Cortex of kidney (tissue), 1 donor: ENCODE measurements at places on chromosomes 12 and 14.

DNA sequence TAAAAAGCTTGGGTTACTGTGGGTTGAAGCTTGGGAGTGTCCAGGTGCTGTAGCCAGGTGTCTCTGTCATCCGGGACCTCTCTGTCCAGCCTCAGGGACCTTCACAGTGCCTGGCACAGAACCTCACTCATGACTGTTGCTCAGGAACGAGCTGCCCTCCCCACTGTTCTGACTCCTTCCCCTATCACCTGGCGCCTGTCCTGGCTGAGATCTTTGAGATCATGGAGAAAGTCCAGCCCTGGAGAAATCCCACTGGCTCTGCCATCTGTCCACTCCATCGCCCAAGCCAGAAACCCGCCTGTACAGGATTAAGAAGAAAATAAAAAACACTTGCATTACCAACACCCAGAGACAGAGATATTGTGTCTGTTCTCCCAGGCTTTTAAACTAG is 53.5 kb downstream of the DGLUCY start:
- no peak for DNase-seq

- DNase-seq: no peak
Observed at GRCh38 chr12:90888316-90888715, 66.7 kb downstream of the CCER1 start.

- no peak for DNase-seq
Observed at GRCh38 chr12:112153181-112153892, 28.0 kb downstream of the TRAFD1 start.

GRCh38 chr14:75522224-75522982 is at the start of gene BATF:
TSS of gene BATF (plus strand) at chr14:75522469. CDS start at chr14:75522683, 214 bp downstream.
- no peak for DNase-seq

DNA sequence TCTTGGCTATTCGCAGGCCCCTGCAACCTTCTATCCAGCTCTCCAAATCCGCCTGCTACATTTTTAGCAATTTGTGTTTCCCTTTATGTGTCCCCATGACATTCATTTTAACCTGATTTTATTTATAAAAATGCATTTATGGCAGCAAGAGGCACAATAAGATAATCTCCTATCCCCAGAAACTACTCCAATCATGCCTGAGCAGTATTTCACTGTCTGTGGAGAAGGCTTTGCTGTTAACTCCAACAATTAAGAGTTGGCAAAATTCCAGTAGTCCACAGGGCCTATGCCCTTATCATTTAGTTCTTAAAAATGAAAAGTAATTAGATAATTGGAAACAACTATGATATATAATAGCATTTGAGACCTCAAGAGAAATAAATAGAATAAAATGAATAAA is 462.4 kb downstream of the TRHDE start:
- DNase-seq: no peak

DNA sequence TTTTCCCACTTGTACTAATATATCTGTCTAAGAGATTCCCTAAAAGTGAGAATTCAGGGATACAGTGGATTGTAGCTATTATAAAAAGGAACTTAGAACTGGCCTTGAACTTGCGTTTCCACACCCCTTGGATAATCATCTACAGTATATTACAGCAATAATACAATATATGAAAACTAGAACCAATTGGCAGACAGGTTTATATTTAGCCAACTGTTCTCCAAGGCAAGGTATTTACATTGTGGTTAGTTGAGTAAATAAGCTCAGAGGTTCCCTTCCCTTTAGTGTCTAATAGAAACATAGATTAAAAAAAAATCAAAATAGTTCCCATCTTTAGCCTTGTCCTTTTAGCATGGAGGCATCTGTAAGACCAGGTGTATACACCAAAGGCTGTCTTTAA is 42.1 kb downstream of the LIMA1 start:
- DNase-seq: no peak

DNA sequence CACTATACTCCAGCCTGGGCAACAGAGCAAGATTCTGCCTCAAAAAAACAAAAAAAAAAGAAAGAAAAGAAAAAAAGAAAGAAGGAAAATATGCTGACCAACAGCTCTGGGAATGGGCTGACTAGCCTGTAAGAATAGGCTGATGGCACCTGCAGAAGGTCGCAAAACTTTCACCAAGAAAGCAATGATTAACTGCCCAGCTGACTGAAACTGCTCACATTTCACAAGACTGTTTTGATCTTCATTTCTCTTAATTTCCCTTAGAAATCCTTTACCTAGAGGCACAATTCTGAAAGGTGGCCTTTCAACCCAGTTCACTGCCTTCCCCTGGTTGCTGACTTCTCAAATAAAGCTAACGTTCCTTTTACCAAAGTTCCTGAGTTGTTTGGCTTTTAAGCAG is 12.4 kb downstream of the BEST3 start:
- DNase-seq: no peak

- DNase-seq: no peak
Observed at GRCh38 chr12:6074979-6075585, 49.4 kb downstream of the VWF start.

GRCh38 chr14:61623927-61624326 is 71.4 kb upstream of the HIF1A start:
- DNase-seq: no peak

DNA sequence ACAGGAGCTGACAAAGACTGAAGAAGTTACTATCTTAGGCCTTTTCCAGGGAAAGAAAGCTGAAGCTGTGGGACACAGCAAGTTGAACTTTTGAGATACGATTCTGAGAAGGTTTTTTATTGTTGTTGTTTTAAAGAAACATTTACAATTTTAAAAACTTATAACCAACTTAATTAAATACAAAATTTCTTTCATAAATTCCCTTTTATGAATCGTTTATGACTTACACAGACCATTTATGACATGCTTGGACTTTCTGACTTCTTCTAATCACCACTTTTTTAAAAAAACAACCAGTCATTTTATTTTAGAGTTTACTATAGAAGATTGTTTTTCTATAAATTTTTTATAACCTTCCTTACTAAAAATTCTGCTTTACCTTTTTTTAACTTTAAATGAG is 68.7 kb downstream of the DHRS2 start:
- DNase-seq: no peak

- no peak for DNase-seq
Observed at GRCh38 chr14:74980731-74981461, 21.8 kb upstream of the EIF2B2 start.

GRCh38 chr12:70240673-70241072 is 2.6 kb upstream of the CNOT2 start:
- DNase-seq: no peak

GRCh38 chr12:106978035-106978800 is 8.7 kb downstream of the MTERF2 start:
- no peak for DNase-seq

DNA sequence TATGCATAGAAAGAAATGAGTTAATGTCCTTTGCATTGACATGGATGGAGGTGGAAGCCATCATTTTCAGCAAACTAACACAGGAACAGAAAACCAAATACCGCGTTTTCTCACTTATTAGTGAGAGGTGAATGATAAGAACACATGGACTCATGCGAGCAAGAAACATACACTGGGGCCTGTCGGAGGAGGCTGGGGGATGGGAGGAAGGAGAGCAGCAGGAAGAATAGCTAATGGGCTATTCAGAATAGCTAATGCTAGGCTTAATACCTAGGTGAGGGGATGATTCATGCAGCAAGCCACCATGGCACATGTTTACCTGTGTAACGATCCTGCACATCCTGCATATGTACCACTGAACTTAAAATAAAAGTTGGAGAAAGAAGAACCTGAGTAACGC is 29.1 kb upstream of the SYT1 start:
- DNase-seq: no peak

GRCh38 chr12:32501835-32502333 is 102.5 kb downstream of the FGD4 start:
- no peak for DNase-seq

DNA sequence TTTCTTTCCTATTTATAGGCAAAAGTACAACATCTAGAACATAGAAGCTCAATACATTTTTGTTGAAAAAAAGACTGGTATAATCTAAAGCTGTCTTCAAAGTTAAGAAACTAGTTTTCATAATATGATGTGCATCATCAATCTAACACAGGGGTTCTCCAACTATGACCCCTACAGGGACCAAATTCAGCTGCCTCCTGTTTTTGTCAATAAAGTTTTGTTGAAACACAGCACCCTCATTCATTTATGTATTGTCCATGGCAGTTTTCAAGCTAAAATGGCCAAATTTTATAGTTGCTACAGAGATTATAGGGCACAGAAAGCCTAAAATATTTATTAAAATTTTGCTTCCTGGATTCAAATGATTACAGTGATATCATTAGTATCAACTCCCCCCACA is 452.9 kb downstream of the CCER1 start:
- no peak for DNase-seq

- DNase-seq: no peak
Observed at GRCh38 chr12:131091976-131092691, 138.4 kb downstream of the ADGRD1 start.

DNA sequence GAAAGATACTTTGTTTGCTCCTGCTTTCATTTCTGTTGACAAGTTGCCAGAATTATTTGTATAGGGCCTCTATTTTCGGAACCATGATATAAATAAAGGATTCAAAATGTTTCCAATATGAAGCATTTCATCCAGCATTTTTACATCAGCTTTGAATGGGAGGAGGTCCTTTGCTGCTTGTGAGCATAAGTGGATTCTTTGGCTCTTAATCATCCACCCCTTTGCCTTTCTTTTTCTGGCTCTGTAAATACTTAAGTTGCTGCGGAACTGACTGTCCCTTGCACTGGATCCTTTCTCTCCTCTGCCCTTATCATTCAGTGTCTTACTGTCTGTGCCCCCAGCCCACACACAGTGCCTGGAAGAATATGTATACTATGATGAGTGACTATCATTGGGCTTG is 357.3 kb upstream of the RGS6 start:
- DNase-seq: no peak

DNA sequence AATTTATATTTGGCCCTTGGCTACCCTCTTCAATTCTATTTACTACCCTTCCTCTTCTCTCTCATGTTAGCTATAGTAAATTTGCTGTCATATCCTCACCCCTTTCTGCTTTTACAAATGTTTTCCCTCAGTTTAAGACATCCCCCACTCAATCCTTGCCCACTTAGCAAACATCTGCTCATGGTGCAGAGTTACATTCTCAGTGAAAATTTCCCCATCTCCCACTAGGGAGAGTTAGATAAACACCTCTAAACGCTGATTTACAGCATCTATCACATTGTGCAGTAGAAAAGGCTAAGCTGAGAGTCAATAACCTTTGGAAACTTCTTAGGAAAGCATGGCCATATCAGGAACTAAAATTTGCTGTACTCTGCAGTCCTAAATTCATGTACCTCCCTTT is 69.0 kb downstream of the DENND5B start:
- no peak for DNase-seq

- DNase-seq: no peak
Observed at GRCh38 chr14:55571125-55571889, 8.7 kb upstream of the KTN1 start.

- DNase-seq: no peak
Observed at GRCh38 chr14:56333359-56334292, 215.4 kb downstream of the PELI2 start.
